Kidney epithelial cell (primary cell): ENCODE measurements at places on chromosomes 1 and 21. TPM values are rescaled to one million over a fixed set of nuclear protein-coding genes. Genes with fewer than 3 reads are reported as not detected.

Gene PCSK9
- 4.5 and 6.8 TPM in 2 replicates for total RNA-seq

- DNase-seq: no peak
Measured at GRCh38 chr1:91846007-91846638, 39.8 kb downstream of the TGFBR3 start.

DNA sequence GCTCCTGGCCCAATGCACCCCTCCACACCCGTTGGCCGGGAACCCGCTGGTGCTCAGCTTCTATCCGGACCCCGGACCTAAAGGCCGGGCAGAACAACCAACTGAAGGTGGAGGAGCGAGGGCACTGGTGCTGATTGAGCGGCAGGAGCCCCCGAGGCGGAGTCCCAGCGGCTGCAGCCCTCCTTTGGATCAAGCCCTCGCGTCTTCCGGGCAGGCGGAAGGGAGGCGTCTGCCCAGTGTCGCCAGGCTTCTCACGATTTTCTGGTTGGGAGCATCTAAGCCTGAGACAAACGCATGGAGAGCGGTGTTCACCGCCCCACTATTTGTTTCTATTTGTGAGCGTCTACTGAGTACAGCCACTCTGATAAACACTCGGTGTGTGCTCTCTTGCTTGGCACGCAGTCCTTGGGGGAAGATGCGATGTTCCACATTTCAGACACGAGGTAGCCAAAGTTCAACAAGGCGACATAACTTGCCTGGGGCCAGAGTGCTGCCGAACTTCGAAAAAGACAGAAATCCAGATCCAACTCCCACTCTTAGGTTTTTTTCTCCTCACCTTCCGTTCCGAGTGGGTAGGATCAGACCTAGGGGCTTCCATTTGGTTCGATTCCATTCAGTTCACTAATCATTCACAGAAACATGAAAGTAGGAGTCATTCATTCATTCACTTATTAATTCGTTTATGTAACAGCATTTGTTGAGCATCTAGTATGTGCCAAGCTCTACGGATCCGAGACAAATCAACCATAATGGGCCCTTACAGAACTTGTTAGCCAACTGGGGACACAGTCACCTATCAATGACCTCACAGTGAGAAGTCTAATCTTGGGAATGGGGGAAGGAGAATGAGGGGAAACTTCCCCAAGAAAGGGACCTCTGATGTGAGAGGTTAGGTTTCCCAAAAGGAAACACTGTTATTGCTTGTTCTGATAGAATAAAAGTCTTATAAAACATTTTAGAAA lies 4.9 kb upstream of the DMRTA2 start:
- no peak for DNase-seq

DNA sequence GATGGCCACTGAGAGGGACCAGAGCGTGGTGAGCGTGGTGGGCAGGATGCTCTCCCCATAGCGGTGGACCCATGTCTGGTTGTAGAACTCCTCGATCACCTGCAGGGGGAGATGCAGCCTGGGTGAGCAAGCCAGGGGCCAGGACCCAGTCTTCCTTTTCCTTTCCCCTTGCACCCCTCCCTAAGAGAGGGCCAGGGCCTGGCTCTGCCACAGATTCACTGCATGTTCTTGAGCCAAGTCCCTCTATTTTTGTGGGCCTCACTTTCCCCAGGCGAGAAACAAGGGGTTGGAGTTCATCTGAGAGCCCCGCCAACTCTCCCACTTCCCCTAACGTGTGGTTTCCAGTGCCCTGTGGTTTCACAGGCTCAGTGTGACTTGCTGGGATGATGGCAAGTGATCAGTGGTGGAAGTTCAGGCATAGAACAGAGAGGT lies 27.5 kb downstream of the SLC2A1 start:
- no peak for DNase-seq

Gene NPHS2
- 1.7 and 2.5 TPM in 2 replicates for total RNA-seq

DNA sequence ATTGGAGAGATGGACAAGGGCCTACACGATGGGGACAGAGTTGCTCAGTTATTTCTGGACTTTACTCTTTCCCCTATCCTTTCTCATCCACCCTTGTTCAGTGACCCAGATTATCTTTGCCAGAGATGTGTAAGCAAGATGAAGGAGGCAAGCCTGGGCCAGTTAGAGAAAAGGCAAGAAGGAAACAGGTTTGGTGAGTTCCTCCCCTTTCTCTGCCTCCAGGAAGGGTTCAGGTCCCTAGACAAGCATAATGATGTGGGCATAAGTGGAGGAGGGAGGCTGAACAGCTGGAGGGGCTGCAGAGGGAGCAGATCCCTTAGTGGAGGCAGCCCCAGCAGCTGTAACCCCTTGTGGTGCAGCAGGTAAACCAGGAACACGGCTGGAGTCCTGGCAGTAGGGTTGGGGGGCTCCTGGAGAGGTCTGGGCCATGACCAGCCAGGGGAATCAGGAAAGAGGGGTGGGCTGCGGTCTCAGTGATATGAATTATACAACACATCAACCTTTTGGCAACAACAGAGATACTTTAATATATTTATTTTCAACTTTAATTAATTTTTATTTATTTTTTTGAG lies 9.2 kb upstream of the CDC42 start:
- no peak for DNase-seq

DNA sequence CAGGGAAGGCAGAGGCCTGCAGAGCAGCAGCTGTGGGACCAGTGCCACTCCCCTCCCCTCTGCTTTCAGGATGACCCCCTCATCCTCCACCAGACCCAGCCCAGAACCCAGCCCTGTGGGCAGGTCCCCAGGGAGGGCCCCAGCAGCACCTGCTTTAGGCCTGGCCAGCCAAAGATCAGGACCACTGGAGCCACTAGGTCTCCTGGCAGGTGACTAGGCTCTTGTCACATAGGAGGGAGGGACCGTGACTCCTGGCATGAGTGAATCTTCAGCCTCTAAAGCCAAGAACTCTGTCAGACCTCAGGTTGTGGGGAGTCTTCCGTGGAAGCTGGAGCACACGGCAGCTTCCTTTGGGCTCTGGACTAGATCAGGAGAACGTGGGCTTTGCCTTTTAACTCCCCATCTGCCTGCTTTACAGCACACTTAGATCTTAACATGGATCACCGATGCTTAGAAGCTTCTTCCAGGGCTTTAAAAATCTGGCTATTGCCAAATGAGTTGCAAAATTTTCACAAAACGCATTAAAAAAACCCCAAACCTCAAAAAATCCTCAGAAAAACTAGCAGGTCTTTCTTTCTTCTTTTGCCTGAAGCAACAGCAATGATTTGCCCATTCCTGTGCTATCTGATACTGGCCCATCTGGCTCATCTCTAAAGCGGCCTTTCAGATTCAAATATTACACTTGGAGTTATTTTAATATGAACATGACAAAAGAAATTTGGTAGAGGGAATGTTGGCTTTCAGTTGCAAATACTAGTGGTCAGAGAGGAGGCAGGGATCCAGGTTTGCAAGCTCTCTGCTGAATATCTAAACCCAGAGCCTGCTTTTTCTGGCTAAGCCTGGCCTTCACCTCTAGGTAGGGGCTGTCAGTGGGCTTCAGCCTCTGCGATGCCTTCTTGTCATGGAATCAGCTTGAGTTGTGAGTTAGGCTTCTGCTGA lies 235.2 kb downstream of the SDCCAG8 start:
- no peak for DNase-seq

GRCh38 chr1:183873642-183874041 lies 68.7 kb downstream of the RGL1 start:
- DNase-seq: no peak
